Eye (tissue), 1 donor: ENCODE measurements at places on chromosomes 12 and 14.
A peak's percentile ranks its signal among the peaks of the same experiment; 100 is the strongest.

- no peak for DNase-seq
Observed at GRCh38 chr12:111993292-111994150, 19.4 kb downstream of the TMEM116 start.

DNA sequence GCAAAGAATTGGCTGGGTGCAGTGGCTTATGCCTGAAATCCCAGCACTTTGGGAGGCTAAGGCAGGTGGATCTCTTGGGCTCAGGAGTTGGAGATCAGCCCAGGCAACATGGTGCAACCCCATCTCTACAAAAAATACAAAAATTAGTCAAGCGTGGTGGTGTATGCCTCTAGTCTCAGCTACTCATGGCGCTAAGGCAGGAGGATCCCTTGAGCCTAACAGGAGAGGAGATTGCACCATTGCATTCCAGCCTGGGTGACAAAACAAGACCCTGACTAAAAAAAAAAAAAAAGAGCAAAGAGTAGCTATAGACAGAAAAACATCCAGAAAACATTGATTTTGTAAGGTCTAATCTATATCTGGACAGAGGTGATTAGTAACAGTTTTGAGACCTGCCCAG is 25.0 kb downstream of the KIF21A start:
- no peak for DNase-seq

GRCh38 chr12:65826353-65827171 is 2.3 kb downstream of the HMGA2 start:
- DNase-seq: peak; percentile 67

- no peak for DNase-seq
Observed at GRCh38 chr12:70609203-70609602, 28.0 kb downstream of the PTPRB start.

DNA sequence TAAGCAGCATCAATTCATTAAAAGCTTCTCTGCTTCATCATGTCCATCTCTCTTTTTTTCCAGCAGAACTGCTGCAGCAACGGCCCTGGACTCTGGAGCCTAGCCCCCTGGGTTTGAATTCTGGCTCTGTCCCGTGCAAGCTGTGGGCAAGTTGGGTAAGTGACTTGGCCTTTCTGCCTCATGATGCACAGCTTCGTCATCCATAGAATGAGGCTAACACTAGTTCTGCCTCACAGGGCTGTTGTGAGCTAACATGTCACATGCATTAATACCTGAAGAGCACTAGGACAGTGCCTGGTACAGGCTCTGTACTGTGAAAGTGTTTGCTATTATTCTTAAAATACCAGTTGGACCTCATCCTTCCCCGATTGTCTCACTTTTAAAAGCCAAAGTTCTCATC is 4.2 kb downstream of the KRT82 start:
- DNase-seq: no peak

GRCh38 chr12:133165776-133166175 is 15.5 kb upstream of the ZNF268 start:
- no peak for DNase-seq
